Stimulated activated CD8-positive, alpha-beta memory T cell treated with anti-CD3 and anti-CD28 coated beads, Interleukin-2, amount 100 ng/mL, for 1 hour (primary cell): ENCODE measurements at places on chromosomes 11 and 22.
A peak's percentile ranks its signal among the peaks of the same experiment; 100 is the strongest.

- DNase-seq = no peak
Measured at GRCh38 chr11:123184531-123184930, 10.5 kb downstream of the CLMP start.

- no peak for DNase-seq
Measured at GRCh38 chr22:46033256-46034200, 56.6 kb upstream of the WNT7B start.

DNA sequence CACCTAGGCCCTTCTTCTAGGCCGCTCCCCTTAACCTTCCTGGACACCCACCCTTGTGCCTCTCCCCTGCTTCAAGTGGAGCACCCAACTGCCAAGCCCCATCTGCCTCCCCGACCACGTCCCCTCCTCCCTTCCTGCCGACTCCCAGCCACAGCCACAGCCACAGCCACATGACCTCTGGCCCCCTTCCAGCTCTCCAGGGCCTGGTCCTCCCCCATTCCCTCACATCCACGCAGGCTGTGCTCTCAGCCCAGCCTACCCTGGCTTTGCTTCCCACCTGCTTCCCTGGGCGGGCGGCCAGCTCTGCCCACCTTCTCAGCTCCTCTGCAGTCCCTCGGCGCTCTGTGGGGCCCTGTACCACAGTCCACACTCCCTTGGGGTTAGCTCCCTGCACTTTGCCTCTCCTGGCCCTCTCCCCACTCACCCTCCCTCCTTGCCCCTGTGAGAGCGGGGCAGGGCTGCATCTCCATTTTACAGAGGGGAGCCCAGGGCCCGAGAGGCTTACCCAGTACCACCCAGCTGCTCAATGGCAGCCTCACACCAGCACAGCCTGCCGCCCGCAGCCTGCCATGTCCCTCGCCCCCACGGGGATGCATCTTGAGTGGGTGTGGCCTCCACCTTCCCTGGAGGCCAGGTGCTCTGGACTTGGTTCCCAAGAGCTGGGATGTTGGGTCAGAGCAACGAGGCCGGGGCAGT, 20.3 kb downstream of the PARVG start:
- DNase-seq = no peak

GRCh38 chr11:128451652-128452470, 135.5 kb downstream of the ETS1 start:
- DNase-seq = no peak

DNA sequence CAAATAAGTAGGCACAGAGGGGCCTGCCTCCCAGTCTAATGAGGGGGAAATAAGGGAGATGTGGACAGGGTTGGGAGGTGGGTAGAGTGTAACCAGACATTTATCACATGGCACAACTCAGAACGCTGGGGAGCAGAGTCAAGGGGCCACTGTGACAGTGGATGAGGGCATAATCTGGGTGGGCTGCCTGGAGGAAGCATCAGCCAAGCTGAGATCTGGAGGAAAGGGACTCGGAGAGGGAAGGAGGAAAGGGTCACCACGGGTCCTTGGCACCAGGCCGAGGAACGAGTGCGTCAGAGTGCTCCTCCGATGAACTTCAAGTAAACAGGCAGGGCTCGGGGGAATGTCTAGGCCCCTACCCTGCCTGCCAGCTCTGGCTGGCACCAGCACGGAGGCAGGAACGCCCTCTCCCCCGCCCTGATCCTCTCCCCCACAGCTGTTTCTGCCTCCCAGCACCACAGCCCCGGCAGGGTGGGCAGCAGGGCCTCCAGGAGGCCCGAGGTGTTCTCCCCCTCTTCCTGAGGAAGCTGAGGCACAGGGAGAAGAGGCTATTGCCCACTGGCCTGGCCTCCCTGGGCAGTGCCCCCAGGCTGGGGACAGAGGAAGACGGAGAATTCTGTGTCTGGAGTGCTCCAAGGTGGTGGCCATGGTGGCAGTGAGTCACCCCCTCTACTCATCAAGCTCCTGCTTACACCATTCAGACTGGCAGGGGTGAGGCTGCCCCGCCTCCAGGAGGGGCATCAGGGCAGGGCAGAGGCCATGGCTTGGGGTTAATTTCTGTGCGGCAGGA, 4.2 kb downstream of the ALDH3B1 start:
- DNase-seq = no peak

DNA sequence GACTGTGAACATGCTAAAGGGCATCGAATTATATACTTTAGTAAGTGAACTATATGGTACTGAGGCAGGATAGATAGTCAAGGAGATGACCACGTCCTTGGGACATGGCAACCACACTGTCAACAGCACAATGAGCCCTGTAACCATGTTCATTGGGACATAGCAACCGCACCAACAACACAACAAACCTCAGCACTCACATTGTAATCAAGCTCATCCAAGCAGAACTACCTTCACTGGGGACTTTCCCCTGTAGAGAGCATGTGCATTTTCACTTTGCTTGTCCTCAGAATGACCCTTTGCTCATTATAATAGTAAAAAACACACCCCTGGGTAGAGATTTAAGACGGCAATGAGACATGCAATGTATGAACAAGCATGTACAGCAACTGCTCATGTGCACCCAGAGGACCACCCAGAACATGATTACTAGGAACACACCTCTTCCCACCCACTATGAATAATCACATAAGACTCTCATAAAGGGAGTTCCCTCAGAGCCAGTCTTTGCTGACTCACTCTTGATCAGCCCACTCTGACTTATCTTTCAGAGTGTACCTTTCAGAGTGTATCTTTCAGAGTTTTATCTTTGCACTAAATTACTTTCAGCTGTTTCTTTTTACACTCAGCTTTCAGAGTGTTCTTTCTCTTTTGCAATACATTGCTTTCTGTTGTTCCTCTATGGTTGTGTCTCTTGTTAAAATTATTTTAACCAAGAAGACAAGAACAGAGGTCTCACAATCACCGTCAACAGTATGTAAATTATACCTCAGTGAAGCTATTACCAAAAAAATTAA, 4.1 kb upstream of the PLAAT2 start:
- DNase-seq = peak; percentile 34

- no peak for DNase-seq
Measured at GRCh38 chr11:64865286-64866172, 12.9 kb downstream of the EHD1 start.

DNA sequence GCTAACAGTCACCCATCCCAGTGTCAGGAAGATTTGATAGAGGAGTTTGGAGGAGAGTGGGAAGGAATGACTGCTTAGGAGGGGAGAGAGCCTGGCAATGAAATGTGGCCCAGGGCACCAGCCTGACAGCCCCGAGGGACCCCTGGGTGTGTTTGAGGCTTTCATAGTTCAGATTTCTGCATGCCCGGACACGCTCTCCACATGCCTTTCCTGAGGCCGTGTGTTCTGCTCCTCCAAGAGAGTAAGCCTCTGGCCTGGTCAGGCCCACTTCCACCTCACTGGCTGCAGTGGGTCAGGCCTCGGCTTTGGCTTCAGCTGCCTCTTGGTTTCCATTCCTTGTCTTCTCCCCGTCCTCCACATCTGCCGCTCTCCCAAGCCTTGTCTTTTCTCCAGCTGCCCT, 78.4 kb downstream of the C22orf31 start:
- DNase-seq = no peak

GRCh38 chr22:27210111-27210730, 552.8 kb downstream of the MIAT start:
- no peak for DNase-seq

DNA sequence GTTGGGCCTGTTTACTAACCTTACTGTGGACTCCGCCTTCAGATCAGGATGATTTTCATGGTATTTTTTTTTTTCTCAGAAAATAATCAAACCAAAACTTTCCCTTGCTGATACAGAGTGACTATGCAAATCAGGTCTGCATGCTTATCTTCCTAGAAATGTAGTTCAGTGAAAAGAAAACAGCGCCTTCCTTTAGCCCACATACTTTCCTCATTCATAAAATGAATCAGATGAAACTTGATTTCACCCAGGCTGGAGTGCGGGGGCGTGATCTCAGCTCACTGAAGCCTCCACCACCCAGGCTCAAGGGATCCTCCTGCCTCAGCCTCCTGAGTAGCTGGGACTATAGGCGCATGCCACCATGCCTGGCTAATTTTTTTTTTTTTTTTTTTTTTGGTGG, 26.0 kb downstream of the ZNRF3 start:
- no peak for DNase-seq

- no peak for DNase-seq
Measured at GRCh38 chr11:84833488-84834088, 793.6 kb downstream of the DLG2 start.

DNA sequence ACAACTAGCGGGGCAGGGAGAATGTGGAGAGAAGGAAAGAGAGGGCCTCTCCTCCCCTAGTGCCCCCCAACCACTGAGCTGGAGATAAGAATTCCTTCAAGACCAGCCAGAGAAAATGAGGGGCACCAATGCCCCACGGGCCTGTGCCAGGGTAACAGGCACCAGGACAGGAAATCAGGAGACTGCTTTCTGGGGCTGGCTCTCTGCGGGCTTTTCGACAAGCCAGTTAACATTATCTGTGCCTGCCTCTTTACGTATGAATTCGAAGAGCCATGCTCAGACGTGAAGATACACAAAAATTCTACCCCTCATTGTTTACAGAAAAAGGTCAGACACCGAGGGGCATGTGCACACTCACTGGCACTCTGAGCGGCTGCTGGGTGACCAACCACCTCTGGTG, 52.1 kb downstream of the MYH9 start:
- no peak for DNase-seq

- no peak for DNase-seq
Measured at GRCh38 chr11:8634498-8634897, 40.5 kb upstream of the STK33 start.

GRCh38 chr11:68839911-68840641, 1.6 kb downstream of the CPT1A start:
- no peak for DNase-seq

- DNase-seq = no peak
Measured at GRCh38 chr11:115539844-115540243, 35.6 kb upstream of the CADM1 start.

DNA sequence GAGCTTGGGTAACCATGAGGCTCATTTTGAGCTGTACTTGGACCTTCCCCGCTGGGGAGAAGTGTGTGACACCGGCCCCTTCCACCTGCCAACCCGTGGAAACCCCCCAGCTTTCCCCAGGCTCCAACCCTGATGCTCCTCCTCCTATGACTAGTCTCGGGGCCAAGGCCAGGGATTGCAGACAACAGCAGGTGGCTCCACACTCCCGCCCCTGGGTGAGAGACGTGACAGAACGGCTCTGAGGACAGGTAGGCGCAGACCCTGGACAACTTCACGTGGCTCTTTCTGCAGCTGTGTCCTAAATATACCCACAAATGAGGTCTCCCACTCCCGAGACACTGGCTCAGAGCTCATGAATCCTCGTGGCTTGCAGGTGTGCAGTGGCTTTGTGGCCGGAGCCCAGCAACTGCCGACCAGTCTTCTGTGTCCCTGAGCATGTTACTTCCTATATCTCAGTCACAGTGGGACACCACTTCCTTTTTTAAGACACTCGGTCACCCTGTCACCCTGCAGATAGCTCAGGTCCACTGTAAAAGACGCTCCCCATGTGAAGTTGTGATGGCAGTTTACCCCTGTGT, 55.2 kb downstream of the NECTIN1 start:
- no peak for DNase-seq

DNA sequence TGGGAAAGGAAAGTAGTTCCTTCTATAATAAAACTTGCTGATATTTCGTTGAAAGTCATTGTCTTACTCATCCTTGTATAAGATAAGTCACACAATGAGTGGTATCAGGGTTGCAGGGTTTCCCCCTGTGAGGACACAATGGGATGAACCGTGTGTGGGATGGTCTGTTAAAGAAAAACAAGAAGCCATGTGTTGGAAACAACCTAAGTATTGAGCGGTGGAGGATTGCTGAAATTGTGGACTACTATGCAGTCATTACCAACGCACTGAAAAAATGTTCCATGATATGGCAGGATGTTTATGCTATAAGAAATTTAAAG, 28.6 kb downstream of the PTPRJ start:
- no peak for DNase-seq

GRCh38 chr11:109426442-109427240, 4.7 kb downstream of the C11orf87 start:
- no peak for DNase-seq

DNA sequence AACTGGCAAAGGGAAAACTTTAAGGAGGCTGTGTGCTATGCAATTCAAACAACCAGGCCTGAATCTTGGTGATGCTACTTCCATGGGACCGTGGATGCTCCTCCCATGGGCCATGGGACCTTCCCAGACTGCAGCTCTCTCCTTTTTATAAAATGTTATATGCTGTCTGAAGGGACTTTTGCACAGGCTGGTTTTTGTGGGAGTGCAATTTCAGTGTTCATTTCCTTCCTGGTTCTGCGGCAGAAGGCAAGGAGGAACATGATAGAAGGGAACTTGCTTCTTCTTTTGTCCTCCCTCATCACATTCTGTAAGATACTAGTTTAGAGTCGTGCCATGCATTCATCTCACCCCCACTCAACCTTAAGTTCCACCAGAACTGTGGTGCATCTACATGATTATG, 68.9 kb downstream of the C11orf58 start:
- DNase-seq = no peak

GRCh38 chr22:28813772-28814518, 13.6 kb upstream of the XBP1 start:
- no peak for DNase-seq

- DNase-seq = no peak
Measured at GRCh38 chr11:105903113-105903512, 118.9 kb downstream of the MSANTD4 start.

DNA sequence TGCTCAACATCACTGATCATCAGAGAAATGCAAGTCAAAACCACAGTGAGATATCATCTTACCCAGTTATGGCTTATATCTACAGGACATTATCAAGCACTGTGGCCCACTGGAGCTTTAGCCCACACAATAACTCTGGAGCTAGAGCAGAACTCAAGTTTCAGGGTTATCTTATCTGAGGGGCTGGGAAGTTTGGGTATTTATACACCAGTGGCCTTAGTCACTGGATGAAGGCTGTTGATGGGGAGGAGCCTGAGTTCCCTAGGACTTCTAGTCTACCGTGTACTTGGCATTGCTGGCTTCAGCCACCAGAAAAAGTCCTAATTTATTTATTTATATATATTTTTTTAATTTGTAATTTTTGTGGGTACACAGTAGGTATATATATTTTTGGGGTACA, 19.3 kb downstream of the HSD17B12 start:
- no peak for DNase-seq
